Mammary microvascular endothelial cell (primary cell): ENCODE measurements at places on chromosomes 5 and 9. TPM values are rescaled to one million over a fixed set of nuclear protein-coding genes. Genes with fewer than 3 reads are reported as not detected.

Gene CMYA5
- total RNA-seq: under 0.01 TPM in 2 replicates

Gene SLC6A19
- not detected in 2 replicates for total RNA-seq

Gene ZNF658
- 2.2 and 3.1 TPM in 2 replicates for total RNA-seq

Gene ELOVL7
- 1.6 and 2.5 TPM in 2 replicates for total RNA-seq

Gene ADAMTS2
- 0.27 and 0.30 TPM in 2 replicates for total RNA-seq

Gene ABO
- not detected in 2 replicates for total RNA-seq

Gene TMEM245
- total RNA-seq: 32.9 and 35.5 TPM in 2 replicates

Gene C9
- total RNA-seq: not detected in 2 replicates

Gene KIF4B
- total RNA-seq: under 0.01 and 0.13 TPM in 2 replicates

Gene INSL6
- total RNA-seq: not detected in 2 replicates

Gene PCDHB8
- 0.25 TPM in 1 of 2 replicates, not detected in the other for total RNA-seq

Gene CCDC152
- 0.20 and 0.47 TPM in 2 replicates for total RNA-seq

Gene DAB2
- total RNA-seq: 90.0 and 102 TPM in 2 replicates

Gene LCN9
- total RNA-seq: not detected in 2 replicates

Gene EFNA5
- total RNA-seq: 2.9 and 3.1 TPM in 2 replicates

Gene SLCO6A1
- total RNA-seq: not detected in 2 replicates

Gene TBC1D2
- total RNA-seq: 14.1 and 15.3 TPM in 2 replicates

Gene CBY3
- total RNA-seq: not detected in 2 replicates

Gene TDRD7
- 14.3 and 15.4 TPM in 2 replicates for total RNA-seq

Gene GHR
- total RNA-seq: 1.5 and 2.7 TPM in 2 replicates

Gene CORO2A
- total RNA-seq: 0.84 and 1.1 TPM in 2 replicates

Gene TAF11L10
- not detected in 2 replicates for total RNA-seq

Gene IDNK
- total RNA-seq: 5.3 and 10.9 TPM in 2 replicates

Gene NR4A3
- total RNA-seq: 0.20 and 0.25 TPM in 2 replicates

Gene CNTNAP3B
- total RNA-seq: 19.0 and 22.2 TPM in 2 replicates

Gene SLC4A9
- not detected in 2 replicates for total RNA-seq

Gene UBE2R2
- 24.6 and 25.4 TPM in 2 replicates for total RNA-seq

Gene NCS1
- total RNA-seq: 24.8 and 27.8 TPM in 2 replicates

Gene FABP6
- total RNA-seq: not detected in 2 replicates

Gene CCL21
- total RNA-seq: 0.20 and 0.53 TPM in 2 replicates

Gene SHB
- 26.2 and 34.1 TPM in 2 replicates for total RNA-seq

Gene ACOT12
- total RNA-seq: not detected in 2 replicates

Gene EDIL3
- 0.44 and 1.7 TPM in 2 replicates for total RNA-seq

Gene ANGPTL2
- total RNA-seq: 13.6 and 14.1 TPM in 2 replicates

Gene IL9
- not detected in 2 replicates for total RNA-seq

Gene VDAC1
- total RNA-seq: 274 and 275 TPM in 2 replicates

Gene OR1B1
- total RNA-seq: not detected in 2 replicates

Gene AFAP1L1
- 69.0 and 72.3 TPM in 2 replicates for total RNA-seq

Gene GAPT
- not detected in 2 replicates for total RNA-seq

Gene PAXX
- total RNA-seq: 53.2 and 65.9 TPM in 2 replicates

Gene PTTG1
- 204 and 249 TPM in 2 replicates for total RNA-seq

Gene PCDHA5
- not detected in 2 replicates for total RNA-seq

Gene NEUROG1
- not detected in 2 replicates for total RNA-seq

Gene GARIN3
- total RNA-seq: not detected in 2 replicates

Gene HABP4
- 11.7 and 13.3 TPM in 2 replicates for total RNA-seq

Gene FOXD4L3
- not detected in 2 replicates for total RNA-seq
